ENCODE measurements at places on chromosomes 16 and 17.

- DNase-seq: no peak
Observed at GRCh38 chr16:70664325-70665112, 18.2 kb downstream of the IL34 start.

DNA sequence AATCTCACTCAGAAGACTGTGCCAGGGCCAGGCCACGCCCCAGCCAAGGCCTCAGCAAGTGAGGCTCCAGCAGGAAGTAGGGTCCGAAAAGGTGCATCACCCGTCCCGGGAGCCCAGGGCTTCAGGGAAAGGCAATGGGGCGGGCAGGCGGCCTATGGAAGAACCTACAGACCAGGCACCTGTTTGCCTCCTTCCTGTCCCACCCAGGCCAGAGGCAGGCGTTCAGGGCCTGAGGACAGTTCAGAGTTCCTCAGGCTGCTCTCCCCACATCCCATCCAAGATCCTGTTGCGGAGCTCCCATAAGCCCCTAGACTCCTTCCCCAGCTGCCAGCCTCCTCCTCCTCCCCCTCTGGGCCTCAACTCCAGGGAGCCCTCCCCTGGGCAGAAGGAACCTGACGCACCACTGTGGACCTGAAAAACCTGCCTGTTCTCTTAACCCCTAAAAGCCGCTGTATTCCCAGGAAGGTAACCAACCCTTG, 2.3 kb downstream of the CLUH start:
- DNase-seq: no peak

- no peak for DNase-seq
Observed at GRCh38 chr17:43517161-43517560, 29.0 kb downstream of the ETV4 start.

GRCh38 chr16:81401035-81401950, 43.3 kb upstream of the CMIP start:
- no peak for DNase-seq

DNA sequence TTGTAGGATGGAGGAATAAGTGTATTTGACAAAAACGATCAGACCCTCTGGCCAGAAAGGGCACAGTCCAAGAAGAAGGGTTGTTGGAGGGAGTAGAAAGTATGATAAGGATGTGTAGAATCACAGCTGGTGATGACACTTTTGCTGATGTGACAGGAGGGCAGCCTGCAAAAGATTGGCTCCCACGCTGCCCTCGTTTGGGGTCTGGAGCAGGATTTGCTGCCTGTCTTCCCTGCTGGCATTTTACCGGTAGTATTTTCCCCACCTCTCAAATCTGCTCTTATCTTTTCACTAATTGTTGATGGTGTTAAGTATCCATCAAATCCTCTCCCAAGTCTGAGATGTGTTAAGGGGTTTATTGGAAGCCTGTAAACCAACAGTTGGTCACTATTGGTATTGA, 208.8 kb downstream of the CCDC182 start:
- DNase-seq: no peak

GRCh38 chr17:29018788-29019474, 13.1 kb upstream of the SEZ6 start:
- no peak for DNase-seq

GRCh38 chr16:86994651-86995171, 322.5 kb downstream of the C16orf95 start:
- DNase-seq: no peak

DNA sequence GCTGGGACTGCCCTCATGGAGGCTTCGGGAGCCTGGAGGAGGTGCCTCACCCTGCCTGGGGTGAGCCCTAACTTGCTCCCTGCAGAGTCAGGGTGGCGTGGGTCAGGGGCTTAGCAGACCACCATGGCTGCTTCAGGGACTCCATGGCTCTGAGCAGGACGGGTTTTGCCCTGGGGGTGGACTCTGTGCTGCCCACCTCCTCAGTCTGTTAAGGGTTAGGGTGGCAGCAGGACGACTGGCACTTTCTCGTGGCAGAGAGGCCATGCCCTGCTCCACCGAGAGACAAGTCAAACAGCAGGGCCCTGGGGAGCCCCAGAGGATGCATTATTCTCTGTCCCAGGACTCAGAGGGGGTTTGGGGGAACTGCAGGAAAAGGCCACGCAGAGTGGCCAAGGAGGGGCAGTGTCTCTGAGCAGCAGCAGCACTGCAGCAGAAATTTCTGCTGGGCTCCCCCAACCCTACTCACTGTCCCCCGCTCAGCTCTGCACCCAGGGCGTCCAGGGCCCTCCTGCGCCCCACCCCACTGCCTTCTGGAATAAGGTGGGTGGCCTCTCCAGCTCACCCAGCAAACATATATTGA, 1.8 kb upstream of the PRSS22 start:
- no peak for DNase-seq

GRCh38 chr16:87101903-87102302, 215.3 kb downstream of the C16orf95 start:
- no peak for DNase-seq

GRCh38 chr16:83307594-83307992, 500.2 kb upstream of the HSBP1 start:
- no peak for DNase-seq

DNA sequence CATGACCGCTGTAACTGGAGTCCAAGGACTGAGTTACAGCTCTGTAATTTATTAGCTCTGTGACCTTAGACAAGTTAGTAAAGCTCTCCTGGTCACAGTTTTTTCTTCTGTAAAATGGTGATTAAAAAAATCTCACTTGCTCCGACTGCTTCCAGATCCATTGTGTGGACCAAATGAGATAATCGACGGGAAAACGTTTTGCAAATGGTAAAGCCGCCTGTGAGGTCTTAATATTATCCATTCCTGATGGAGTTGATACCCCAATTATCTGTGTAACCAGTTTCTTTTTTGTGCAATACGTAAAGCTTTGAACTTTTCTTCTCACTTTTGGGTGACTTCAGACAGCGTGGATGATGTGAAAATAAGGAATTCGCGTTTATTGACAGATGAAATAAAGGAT, 422.9 kb downstream of the UTP18 start:
- DNase-seq: no peak

GRCh38 chr17:82098169-82098938, at the start of gene FASN:
Gene FASN (minus strand): TSS chr17:82098236. CDS start chr17:82096445, 1,791 bp downstream.
- DNase-seq: peak; percentile 86

DNA sequence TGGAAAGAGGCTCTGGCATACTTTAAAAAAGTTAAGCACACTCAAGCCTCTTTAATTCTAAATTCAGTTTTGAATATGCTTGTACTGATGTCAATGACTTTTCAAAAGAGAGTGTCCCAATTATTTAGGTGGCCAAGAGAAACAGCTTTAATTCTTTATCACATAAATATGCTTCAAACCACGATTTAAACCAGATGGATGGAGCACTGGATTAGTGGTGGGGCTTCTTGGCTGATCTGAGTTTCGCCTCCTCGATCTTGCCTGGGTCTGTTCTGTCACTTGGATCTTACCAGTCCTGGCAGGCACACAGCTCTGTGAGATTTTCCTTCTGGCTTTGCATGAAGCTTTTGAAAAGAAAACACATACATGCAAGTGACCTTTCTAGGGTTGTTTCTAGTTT, 467.8 kb downstream of the MAF start:
- no peak for DNase-seq
